CD4-positive, alpha-beta T cell treated with Interleukin-1 beta for 1 hour (primary cell): ENCODE measurements at places on chromosomes 11 and 22.

DNA sequence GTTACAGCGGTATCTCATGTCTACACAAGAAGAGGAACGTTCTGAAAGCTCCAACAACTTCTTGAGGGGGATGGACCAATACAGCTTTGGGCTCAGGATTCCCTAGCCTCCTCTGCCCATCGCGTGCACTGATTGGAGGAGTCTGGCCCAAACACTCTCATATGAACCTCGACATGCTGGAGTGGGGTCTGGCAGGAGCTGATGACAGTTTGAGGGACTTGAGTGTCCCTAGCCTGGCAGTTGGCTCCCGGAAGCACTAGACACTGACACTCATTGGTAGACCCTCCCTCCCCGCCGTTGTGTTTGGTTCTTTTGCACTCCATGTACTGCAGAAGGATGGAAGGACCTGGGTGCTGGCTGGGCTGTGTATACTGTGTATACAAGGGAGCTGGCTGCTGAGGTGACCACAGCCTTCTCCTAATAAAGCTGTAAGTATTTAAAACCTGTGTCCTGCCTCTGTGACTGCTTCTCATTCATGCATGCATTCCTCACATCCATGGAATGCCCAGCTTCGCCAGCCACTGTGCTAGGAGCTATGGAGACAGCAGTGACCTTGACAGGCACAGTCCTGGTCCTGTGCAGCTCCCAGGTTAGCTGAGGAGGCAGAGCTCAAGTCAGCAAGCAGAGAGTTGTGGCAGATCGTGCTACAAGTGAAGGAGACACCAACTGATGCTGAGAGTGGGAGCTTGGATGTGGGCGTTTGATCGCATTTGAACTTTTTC lies 27.9 kb downstream of the ADAMTS15 start:
- DNase-seq, result no peak

DNA sequence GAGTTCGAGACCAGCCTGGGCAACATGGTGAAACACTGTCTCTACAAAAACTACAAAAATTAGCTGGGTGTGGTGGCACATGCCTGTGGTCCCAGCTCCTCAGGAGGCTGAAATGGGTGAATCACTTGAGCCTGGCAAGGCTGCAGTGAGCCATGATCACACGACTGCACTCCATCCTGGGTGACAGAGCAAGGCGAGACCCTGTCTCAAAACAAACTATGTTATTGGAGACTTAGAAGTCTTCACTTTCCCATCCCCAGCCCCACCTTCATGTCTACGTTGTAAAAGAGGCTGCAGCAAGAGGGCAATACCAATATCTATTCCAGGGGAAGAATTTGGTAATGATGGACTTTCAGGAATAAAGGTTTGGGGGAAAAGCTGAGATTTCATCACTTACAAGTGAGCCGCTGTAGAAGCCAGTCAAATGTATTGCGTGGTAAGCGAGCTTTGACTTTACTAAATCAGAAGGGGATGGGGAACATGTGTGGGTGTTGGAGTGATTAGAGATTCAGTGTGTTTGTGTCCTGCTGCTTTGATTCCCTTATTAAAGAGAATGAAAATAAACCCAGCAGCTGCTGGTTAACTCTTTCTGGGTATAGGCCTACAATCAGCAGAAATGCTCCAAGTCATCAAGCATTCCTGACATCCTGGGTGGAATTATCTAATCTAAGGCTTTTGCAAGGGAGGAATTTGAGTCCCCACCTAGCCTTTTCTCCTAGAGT lies 53.7 kb downstream of the UBASH3B start:
- DNase-seq, result no peak

- DNase-seq, result no peak
Observed at GRCh38 chr11:47288066-47288465, 18.1 kb downstream of the MADD start.

DNA sequence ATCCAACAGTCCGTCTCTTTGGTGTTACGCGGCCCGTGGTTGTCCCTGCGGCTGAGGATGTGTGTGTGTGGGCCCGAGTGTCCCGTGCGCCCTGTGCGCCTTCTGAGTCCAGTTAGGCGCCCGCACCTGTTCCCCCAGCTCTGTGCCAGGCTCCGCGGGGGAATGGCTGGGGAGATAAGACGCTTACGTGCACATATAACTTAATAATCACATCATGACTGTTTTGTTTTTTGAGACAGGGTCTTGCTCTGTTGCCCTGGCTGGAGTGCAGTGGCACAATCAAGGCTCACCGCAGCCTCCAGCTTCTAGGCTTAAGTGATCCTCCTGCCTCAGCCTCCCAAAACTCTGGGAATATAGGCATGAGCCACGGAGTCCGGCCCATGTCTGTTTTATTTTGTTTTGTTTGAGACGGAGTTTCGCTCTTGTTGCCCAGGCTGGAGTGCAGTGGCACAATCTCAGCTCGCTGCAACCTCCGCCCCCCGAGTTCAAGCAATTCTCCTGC lies 817 bp downstream of the ARL2 start:
- DNase-seq, result no peak

DNA sequence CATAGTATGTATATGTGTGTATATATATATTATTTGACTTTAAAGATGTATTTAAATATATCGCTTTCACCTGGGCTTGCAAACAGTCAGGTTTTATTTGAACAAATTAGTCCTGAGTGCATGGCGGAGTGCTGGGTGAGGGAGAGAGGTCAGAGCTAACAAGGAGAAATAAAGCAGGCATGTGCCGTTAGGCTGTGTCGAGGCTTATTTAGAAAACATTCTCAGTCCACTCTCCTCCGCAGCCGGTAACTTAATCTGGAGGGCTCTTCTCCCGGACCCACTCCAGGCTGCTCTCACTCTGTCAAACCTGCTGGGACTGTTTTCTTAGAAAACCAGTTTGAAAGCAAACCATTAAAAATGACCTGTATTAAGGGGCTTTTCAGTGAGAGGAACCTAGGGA lies 455.9 kb downstream of the MN1 start:
- no peak for DNase-seq

DNA sequence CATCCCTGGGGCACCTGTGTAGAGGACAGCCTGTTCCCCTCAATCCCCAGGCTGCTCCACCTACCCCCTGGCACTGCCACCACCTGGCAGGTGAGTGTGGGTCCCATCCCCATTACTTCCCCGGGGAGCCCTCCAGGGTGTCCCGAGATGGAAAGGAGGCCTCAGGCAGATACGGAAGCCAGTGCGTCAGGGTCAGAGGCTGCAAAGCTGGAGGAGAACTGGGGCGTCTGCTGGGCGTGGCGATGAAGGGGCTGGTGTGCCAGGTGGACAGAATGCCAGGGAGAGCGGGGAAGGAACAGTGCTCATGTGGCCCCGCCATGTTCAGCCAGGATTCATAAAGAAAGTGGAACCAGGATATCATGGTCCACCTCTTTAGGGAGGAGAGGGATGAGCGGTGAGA lies 7.8 kb downstream of the YPEL1 start:
- DNase-seq, result no peak

- DNase-seq, result no peak
Observed at GRCh38 chr11:13884158-13884799, 78.2 kb upstream of the SPON1 start.

DNA sequence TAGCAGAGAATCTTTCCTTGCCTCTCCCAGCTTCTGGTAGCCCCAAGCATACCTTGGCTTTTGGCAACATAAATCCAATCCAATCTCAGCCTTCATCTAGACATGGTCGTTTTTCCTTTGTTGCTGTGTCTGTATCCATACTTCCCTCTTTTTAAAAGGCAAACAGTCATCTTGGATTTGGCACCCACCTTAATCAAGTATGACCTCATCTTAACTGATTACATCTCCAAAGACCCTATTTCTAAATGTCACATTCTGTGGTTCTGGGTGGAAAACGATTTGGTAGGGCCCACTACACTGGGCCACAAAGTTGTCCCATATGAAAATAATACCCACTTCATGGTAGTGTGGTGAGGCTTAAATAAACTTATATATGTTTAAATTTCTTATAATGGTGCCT lies 852 bp downstream of the BUD13 start:
- no peak for DNase-seq

DNA sequence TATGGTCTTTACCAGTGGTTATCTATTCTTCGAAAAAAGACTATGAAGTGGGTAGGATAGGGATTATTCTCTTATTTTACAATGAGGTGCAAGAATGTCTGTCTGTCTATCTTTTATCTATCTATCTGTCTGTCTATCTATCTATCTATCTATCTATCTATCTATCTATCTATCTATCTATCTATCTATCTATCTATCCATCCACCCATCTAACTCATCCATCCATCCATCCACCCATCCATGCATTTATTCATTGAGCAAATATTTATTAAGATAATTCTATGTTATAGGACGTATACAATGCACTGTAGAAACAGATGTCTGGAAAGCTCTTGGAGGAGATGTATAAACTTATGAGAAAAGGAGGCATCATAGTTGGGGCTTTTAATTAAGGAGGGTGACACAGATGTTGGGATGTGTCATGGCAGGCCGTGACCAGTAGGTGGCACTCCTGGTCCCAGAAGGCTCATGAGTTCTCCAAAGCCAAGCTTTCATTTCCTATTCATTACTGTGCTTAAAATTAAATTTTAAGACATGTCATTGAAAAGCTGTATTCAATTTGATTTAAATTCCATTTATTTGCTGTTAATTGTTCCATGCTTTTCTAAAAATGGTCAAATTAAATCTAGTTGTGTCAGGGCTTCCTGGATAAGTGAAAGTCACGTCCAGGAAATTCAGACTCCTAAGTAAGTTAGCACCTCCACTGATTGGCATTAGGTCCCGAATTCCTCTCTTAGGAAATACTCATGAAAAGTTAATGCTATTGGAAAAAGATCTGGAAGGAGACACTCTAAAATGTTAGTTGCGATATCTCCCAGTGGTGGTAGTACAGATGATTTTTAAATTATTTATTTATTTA lies 19.0 kb upstream of the E2F8 start:
- peak; percentile 66 for DNase-seq
